Astrocyte (in vitro differentiated cells and primary cell): ENCODE measurements at places on chromosomes 7 and 10. TPM values are rescaled to one million over a fixed set of nuclear protein-coding genes. Genes with fewer than 3 reads are reported as not detected.

STAMBPL1 gene
- 1.4 and 1.5 TPM in 2 replicates for total RNA-seq

- peak; percentile 95 for DNase-seq
These were observed 478.0 kb downstream of the KCNMA1 start for GRCh38 chr10:77159538-77160110.

DNA sequence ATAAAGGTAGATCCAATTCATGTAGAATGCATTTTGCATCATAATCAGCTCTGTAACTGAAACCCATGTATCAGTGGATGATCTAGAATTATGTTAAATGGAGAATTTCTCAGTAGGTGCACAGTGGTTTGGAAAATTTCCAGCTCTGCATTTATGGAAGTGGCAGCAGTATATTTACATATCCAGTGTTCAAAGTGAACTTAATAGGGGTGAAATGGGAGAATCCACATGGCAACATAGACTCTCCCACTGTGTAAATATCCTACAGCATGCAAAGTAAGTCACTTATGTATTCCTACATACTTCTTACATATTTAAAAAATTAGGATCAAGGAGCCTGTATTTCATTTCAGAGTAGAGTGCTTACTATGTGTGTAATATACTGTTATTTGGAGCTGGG lies 35.3 kb downstream of the CDC14C start:
- DNase-seq: no peak

GRCh38 chr7:128458956-128459355 lies 3.3 kb downstream of the HILPDA start:
- no peak for DNase-seq

- DNase-seq: peak; percentile 93
These were observed 152.8 kb downstream of the MACC1 start for GRCh38 chr7:20064181-20064970.

DEPP1 gene
- 6.6 and 8.0 TPM in 2 replicates for total RNA-seq

SAMD9L gene
- total RNA-seq: 45.2 and 55.6 TPM in 2 replicates
